ENCODE measurements at places on chromosomes 5 and 9. TPM values are rescaled to one million over a fixed set of nuclear protein-coding genes. Genes with fewer than 3 reads are reported as not detected.

The PLPP1 gene
- 18.3 TPM for total RNA-seq

The ANKRD31 gene
- total RNA-seq, result 0.50 TPM

The SLC6A7 gene
- total RNA-seq, result not detected

The THBS4 gene
- 1.7 TPM for total RNA-seq

The TLE4 gene
- 29.4 TPM for total RNA-seq

The NDST1 gene
- 4.8 TPM for total RNA-seq

The FYB1 gene
- 51.9 TPM for total RNA-seq

The CTSV gene
- total RNA-seq, result 0.08 TPM

The BTNL9 gene
- total RNA-seq, result not detected

The CFAP157 gene
- total RNA-seq, result not detected

The STPG3 gene
- not detected for total RNA-seq

The EDIL3 gene
- total RNA-seq, result not detected

The SOHLH1 gene
- total RNA-seq, result not detected

The PCDHGA3 gene
- not detected for total RNA-seq

The TAF1L gene
- total RNA-seq, result not detected

The GFI1B gene
- not detected for total RNA-seq

The SQSTM1 gene
- 135 TPM for total RNA-seq

The ASPN gene
- total RNA-seq, result not detected

The FOXI1 gene
- not detected for total RNA-seq

The POU5F2 gene
- total RNA-seq, result 0.34 TPM

The OCLN gene
- 0.52 TPM for total RNA-seq

The CNTFR gene
- total RNA-seq, result not detected

The GRIN3A gene
- not detected for total RNA-seq

The FSD1L gene
- total RNA-seq, result 3.2 TPM

The SV2C gene
- total RNA-seq, result not detected

The ALDH1A1 gene
- not detected for total RNA-seq

The NTNG2 gene
- 1.2 TPM for total RNA-seq

The PHYKPL gene
- 68.2 TPM for total RNA-seq

The KIF12 gene
- not detected for total RNA-seq

The NIPSNAP3A gene
- total RNA-seq, result 10.4 TPM

The LOX gene
- not detected for total RNA-seq

The DMRT3 gene
- not detected for total RNA-seq

The WDR55 gene
- total RNA-seq, result 41.0 TPM

The ADGRV1 gene
- total RNA-seq, result not detected

The PRR16 gene
- total RNA-seq, result not detected

The PCDHB13 gene
- not detected for total RNA-seq

The FOXD4L3 gene
- total RNA-seq, result not detected

The GDNF gene
- not detected for total RNA-seq

The NTRK2 gene
- total RNA-seq, result 0.17 TPM
